ENCODE measurements at places on chromosomes 4 and X. TPM values are rescaled to one million over a fixed set of nuclear protein-coding genes. Genes with fewer than 3 reads are reported as not detected.

GRCh38 chrX:37454537-37455285 is 105.5 kb downstream of the PRRG1 start:
- DNase-seq: no peak
- H3K36me3 ChIP-seq: no peaks in the 10 kb centered on the region

DNA sequence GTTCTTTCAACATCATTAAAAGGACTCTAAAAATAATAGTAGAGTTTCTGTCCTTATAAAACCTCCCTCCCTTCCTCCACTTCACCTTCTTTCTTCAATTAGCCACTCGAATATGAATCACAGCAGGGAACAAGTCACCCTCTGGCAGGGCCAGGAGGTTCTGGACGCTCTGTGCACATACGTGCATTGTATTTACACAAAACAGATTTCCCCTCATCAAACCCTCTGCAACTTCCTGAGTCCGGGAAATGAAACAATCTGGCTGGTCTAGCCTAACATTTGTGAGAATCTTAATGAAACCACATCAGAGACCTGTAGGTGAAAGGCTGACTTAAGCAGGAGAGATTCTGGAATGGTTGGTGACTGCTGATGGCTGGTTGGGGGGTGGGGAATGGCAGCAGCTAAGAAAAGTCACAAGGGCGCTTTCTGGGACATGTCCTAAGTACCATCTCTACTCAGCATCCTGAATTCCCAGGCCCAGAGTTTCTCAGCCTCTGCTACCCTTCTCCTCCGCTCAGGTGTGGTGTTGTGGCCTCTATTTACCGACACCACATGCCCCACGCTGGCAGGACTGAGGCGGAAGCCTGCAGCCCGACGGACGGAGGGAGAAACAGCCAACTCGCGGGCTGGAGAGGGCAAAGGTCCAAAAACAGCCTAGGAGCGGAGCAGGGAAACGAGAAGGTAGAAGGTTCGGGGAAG is 1.0 kb downstream of the ZDHHC9 start:
- H3K27ac ChIP-seq: peak overlapping the region; percentile 82
- H3K4me3 ChIP-seq: peak overlapping the region; percentile 71
- H3K27me3 ChIP-seq: no peaks in the 10 kb centered on the region
- H3K36me3 ChIP-seq: no peaks in the 10 kb centered on the region
- DNase-seq: no peak

GRCh38 chr4:176478076-176478475 is 158.3 kb downstream of the SPCS3 start:
- no peak overlapping the region for H3K4me3 ChIP-seq
- no peaks in the 10 kb centered on the region for H3K27me3 ChIP-seq
- no peak overlapping the region for H3K27ac ChIP-seq
- no peaks in the 10 kb centered on the region for H3K4me1 ChIP-seq

BTC gene
- 2.3 TPM for total RNA-seq
